ENCODE measurements at places on chromosomes 3 and 15. TPM values are rescaled to one million over a fixed set of nuclear protein-coding genes. Genes with fewer than 3 reads are reported as not detected.

Gene FANCD2OS
- not detected for total RNA-seq

Gene CCDC39
- total RNA-seq = 0.32 TPM

Gene GPR176
- 39.3 TPM for total RNA-seq

Gene CD200
- total RNA-seq = 49.2 TPM

GRCh38 chr15:60788692-60789103 lies 309.8 kb upstream of the ICE2 start:
- H3K36me3 ChIP-seq = no peaks in the 10 kb centered on the region
- peaks cover 6% of the 10 kb centered on the region for H3K4me1 ChIP-seq
- no peak overlapping the region for H3K4me3 ChIP-seq
- no peaks in the 10 kb centered on the region for H3K27me3 ChIP-seq
- DNase-seq = no peak
- H3K27ac ChIP-seq = no peak overlapping the region

- H3K27ac ChIP-seq = peak overlapping the region; percentile 59
- peak; percentile 65 for DNase-seq
- peak overlapping the region; percentile 67 for H3K4me3 ChIP-seq
Observed at GRCh38 chr3:122974764-122975162, 52.8 kb downstream of the SEMA5B start.

DNA sequence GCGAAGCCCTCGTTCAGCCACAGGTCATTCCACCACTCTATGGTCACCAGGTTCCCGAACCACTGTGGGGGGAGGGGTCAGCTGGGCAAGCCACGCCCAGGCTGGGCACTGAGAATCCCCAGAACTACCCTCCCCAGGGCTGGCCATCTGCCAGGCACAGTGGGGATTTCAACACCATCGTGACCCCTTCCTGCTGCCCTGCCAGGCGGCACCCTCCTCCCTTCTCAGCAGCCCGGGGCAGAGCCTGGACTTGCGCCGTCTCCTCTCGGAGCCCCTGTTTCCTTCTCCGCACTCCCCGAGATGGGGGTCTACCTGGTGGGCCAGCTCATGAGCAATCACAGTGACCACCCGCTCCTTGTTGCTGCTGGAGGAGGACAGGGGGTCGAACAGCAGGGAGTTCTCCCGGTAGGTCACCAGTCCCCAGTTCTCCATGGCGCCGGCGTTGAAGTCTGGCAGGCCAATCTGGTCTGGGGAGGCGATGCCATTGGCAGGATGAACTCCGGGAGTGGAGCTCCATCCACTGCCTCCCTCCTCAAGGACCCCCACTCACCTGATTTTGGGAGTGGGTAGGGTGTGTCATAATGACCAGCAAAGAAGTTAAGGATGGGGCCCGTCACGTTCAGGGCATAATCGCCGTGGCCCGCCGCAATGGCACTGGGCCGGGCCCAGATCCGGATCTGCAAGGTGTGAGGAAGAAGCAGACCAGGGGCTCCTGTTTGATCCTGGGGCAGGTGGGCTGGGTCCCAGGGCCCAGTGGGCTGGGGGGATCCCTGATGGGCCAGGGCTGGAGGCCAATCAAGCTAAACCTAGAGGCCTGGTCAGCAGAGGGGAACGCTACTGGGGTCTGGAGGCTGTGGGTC lies 10.5 kb downstream of the ANPEP start:
- no peaks in the 10 kb centered on the region for H3K36me3 ChIP-seq
- H3K27ac ChIP-seq = no peak overlapping the region
- H3K27me3 ChIP-seq = no peaks in the 10 kb centered on the region
- no peaks in the 10 kb centered on the region for H3K4me1 ChIP-seq
- no peak for DNase-seq

- no peaks in the 10 kb centered on the region for H3K36me3 ChIP-seq
- H3K4me1 ChIP-seq = peaks cover 3% of the 10 kb centered on the region
- peak overlapping the region; percentile 33 for H3K27ac ChIP-seq
- peak; percentile 81 for DNase-seq
- H3K27me3 ChIP-seq = no peaks in the 10 kb centered on the region
Observed at GRCh38 chr3:100089812-100090668, 24.3 kb downstream of the FILIP1L start.

GRCh38 chr15:98684436-98684835 lies 36.1 kb downstream of the IGF1R start:
- H3K4me3 ChIP-seq = no peak overlapping the region
- DNase-seq = no peak
- H3K4me1 ChIP-seq = peaks cover 22% of the 10 kb centered on the region
- H3K27ac ChIP-seq = no peak overlapping the region
- no peaks in the 10 kb centered on the region for H3K27me3 ChIP-seq

Measured in endodermal cell (in vitro differentiated cells).